SHP77 treated with DMSO at 0.1 percent for 48 hours (cell line): ENCODE measurements at places on chromosomes 3 and 15.

- DNase-seq, result no peak
Measured at GRCh38 chr15:59317211-59317610, 55.5 kb downstream of the MYO1E start.

- DNase-seq, result no peak
Measured at GRCh38 chr3:186098740-186099139, 10.1 kb downstream of the ETV5 start.

DNA sequence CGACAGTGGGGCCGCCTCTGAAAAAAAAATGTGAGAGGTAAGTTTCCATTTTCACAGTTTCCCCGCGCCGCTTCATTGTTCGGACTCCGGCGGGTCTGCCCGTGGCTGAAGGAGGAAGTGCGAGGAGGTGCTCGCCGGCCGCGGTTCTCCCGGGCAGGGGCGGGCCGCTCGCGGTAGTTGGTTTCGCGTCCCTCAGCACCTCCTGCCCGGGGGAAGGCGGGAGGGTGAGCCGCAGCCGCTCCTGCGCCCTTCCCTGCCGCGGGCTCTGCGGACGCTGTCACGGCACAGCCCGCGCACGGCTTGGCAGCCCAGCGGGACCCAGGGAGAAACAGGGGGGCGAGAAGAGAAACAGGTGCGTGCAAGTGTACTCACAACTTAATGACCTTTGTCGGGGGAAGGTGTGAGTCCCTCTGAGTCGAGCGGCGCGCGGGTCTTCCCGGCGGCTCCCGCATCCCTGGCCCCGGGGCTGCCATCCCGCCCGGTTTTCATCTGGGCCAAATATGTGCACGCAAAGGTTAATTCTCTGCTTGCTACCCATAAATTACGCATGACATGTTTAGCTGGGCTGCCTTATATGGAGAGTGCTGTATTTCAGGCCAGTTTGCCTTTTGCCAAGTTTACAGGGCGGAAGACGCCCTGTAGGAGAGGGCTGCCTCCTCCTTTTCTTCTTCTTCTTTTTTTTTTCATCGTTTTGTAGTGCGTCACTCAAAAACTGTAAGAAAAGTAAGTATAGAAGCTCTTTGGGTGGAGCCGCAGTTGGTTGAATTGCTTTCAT lies 514 bp downstream of the MBNL1 start:
- DNase-seq, result peak; percentile 76

DNA sequence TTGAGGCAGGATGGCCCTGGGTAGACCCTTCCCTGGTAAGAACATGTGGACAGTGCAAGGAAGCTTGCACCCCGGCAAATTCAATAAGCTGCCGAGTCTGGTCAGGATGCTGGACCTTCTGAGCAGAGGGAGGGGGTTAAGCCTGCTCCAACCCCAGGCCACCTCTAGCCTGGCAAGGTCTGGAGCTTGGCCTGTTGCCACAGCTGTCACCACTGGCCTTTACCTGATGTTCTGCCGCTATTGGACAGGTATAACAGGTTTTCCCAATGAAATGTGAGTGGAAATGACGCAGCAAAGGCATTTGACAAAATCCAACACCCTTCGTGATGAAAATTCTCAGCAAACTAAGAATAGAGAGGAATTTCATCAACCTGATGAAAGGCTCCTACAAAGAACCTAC lies 699 bp upstream of the MESP1 start:
- DNase-seq, result no peak

DNA sequence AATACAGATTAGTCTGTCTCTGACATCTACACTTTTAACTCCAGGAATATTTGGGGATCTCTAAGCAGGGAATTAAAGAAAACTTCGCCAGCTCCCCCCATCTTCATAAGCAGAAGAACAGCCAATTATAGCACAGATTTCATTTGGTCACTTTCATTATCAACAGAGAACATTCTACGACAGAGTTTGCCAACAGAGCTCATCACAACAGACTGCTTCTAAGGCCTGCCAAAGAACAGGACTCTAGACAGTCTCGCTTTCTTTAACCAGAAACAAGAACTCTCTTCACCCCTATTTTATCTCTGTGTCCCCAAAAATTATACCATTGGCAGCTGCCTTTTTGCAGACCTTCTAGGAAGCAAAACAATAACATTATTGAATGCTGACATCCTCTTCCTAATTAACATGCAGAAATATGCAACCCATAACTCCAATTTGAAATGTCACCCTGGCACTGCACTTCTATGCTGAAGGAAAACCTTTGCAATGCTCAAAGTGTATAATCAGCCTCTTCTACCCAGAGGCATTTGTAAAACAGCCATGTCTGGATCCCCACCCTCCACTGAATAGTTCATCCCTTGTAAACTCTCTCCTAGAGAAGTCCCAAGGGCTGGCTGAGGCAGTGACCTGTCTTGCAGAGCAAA lies 552.8 kb downstream of the MAGI1 start:
- DNase-seq, result no peak
